ENCODE measurements at places on chromosomes 6 and 20.

- no peak for DNase-seq
Measured at GRCh38 chr20:33444797-33445560, 1.4 kb upstream of the SNTA1 start.

GRCh38 chr6:107523054-107523791 is 33.3 kb downstream of the SOBP start:
- DNase-seq, result no peak

- no peak for DNase-seq
Measured at GRCh38 chr6:143146186-143146851, 85.6 kb downstream of the AIG1 start.

DNA sequence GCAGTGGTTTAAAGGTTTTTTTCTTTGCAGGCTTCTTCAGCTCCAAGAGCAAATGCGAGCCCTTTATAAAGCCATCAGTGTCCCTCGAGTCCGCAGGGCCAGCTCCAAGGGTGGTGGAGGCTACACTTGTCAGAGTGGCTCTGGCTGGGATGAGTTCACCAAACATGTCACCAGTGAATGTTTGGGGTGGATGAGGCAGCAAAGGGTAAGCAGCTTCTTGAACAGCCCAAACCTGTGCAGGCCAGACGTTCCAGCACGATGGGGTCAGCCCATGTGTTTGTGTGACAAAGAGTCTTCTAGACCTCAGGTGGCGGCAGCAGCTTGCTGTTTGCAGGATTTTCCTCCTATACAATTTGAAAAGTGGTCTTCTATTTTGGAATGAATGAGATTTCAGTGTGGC is 17.7 kb downstream of the DSP start:
- DNase-seq, result no peak

DNA sequence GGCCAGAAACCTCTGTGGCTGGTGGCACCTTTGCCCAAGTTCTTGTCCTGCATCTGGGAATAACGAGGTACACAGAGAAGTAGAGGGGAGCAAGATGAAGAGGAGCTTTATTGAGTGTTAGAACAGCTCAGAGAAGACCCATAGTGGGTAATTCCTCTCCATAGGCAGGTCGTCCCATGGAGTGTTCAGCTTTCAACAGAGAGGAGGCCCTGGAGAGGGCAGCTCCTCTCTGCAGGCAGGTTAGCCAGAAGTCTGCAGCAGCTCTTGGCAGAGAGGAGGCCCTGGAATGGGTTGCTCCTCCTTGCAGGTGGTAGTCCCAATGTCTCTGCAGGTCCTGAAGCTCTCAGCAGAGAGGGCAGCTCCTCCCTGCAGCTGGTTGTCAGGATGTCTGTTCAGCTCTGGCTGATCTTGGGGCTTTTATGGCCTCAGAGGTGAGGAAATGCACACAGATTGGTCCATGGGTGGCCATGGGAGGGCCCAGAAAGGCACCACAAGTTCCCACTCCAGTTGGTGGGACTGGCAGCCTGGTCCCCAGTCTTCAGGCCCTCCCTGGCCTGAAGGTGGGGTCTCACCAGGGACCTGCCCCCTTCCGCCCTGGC is 89.0 kb downstream of the IPCEF1 start:
- no peak for DNase-seq

DNA sequence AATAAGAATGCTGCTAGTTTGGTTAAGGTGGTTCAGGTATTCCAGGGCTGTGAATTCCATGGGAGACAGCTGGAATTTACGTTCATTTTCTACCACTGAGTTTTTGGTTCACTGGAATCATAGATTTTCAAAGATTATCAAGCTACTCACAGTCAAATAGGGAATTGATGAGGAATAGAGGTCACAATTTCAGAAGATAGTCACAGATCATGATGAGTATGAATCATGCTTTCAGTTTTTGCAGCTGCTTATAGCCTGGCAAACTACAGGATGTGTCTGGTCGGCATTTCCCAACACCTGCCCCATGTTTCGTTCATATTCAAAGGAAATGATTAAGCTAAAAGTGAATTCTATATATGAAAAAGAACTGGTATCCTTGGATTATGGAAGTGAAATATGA is 58.7 kb downstream of the BCKDHB start:
- DNase-seq, result no peak

DNA sequence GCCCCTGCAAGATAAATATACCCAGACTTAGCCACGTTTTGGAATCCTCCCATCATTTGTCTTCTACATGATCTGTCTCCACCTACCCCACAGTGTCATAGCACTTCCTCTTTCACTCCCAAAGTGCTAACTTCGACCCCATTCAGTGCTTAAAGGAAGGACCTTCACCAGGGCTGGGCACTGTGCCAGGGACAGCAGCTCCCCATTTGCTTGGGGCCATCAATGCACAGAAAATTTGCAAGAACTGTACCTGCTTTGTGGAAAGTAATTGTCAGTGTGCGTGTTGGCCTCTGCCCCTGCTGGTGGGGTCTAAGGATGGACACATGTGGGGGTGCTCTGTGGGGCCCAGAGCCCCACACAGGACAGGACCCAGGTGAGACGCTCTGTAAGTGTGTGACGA is 5.2 kb upstream of the BPIFA2 start:
- DNase-seq, result no peak

Measured in iPS-NIHi11 (cell line).